Fibroblast of villous mesenchyme (primary cell): ENCODE measurements at places on chromosomes 1 and 21. TPM values are rescaled to one million over a fixed set of nuclear protein-coding genes. Genes with fewer than 3 reads are reported as not detected.
A peak's percentile ranks its signal among the peaks of the same experiment; 100 is the strongest.

DNA sequence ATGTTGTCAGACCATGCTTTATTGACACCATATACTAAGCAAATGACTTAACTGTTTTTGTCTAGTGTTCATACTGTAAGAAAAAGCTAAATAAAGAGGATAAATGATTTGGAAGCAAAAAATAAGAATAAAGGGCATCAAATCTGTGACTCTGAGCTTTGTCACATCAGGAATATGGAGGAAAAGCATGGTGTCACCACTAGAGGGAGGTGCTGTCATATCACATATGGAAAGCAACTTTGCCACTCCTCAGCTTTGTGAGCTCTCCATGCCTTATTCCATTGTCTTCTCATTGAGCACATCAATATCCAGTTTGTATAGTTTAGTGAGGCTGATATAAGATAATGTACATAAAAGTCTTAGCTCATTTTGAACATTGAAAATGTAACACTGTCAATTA is 20.8 kb upstream of the GBP1 start:
- DNase-seq = no peak

DNA sequence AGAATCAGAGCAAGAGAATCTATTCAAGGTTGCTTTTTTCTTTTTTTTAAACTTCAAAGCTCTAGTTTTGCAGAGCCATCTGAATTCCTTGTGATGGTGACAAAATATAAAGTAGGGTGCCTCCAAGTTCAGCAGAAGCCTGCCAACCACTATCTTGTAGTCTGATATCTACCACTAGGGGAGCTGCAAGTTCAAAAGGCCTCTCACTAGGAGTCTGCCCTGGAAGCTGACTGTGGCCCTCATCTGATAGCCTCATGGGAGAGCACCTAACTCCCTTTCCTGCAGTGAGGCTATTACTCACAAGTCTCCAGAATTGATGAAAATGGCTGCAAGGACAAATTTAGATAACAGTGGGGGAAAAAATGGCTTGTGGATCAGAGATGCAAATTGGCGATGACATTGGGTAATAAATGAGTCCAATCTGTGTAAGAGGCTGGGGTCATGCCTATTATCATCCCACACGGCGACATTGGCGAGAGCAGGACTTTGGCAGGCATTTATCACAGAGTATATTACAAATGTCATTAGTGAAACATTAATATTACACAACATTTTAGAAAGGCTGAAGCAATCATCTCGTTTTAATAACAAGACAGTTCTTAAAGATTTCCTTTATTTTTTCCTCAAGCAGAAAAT is 10.7 kb upstream of the ZP4 start:
- no peak for DNase-seq

- DNase-seq = no peak
Observed at GRCh38 chr1:186152227-186152619, 222.8 kb downstream of the TPR start.

Gene ASB17
- total RNA-seq = not detected in 2 replicates

Gene CD1E
- not detected in 2 replicates for total RNA-seq

- peak; percentile 88 for DNase-seq
Observed at GRCh38 chr1:243842978-243843511, 7.0 kb downstream of the AKT3 start.

GRCh38 chr1:65022216-65022615 is 55.9 kb upstream of the JAK1 start:
- no peak for DNase-seq

DNA sequence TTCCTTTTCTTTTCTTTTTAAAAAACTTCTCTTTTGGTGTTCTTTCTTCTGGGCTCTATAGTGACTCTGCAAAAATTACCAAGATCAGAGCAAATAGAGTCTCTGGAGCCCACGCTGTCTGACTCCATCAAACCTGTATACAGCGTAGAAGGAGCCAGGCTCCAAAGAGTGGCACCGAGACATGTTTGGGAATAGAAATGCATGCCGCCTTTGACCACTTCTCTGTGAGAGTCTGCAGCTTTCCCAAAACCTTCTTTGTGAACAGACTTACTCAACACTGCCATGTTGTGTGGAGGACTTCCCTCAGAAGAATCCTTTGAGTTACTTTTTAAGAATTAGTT is 55.3 kb downstream of the GORAB start:
- DNase-seq = no peak

- DNase-seq = peak; percentile 26
Observed at GRCh38 chr1:42765269-42765668, 1.6 kb downstream of the P3H1 start.

Gene NR5A2
- total RNA-seq = under 0.01 TPM in 1 of 2 replicates, not detected in the other

DNA sequence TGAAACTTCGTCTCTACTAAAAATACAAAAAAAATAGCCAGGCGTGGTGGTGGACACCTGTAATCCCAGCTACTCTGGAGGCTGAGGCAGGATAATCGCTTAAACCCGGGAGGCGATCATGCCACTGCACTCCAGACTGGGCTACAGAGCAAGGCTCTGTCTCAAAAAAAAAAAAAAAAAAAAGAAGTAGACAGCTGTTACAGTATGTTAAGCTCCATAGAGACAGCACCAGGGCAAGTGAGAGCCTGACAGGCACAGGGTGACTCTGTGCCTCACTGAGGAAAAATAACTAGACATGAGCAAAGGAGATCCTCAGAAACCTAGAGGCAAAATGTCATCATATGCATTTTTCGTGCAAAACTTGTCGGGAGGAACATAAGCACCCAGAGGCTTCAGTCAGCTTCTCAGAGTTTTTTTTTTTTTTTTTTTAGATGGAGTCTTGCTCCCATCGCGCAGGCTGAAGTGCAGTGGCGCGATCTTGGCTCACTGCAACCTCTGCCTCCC is 9.0 kb upstream of the PRDX1 start:
- no peak for DNase-seq

- DNase-seq = no peak
Observed at GRCh38 chr1:11058595-11059154, 1.1 kb downstream of the SRM start.

- peak; percentile 12 for DNase-seq
Observed at GRCh38 chr1:216903382-216903740, 180.1 kb upstream of the ESRRG start.

DNA sequence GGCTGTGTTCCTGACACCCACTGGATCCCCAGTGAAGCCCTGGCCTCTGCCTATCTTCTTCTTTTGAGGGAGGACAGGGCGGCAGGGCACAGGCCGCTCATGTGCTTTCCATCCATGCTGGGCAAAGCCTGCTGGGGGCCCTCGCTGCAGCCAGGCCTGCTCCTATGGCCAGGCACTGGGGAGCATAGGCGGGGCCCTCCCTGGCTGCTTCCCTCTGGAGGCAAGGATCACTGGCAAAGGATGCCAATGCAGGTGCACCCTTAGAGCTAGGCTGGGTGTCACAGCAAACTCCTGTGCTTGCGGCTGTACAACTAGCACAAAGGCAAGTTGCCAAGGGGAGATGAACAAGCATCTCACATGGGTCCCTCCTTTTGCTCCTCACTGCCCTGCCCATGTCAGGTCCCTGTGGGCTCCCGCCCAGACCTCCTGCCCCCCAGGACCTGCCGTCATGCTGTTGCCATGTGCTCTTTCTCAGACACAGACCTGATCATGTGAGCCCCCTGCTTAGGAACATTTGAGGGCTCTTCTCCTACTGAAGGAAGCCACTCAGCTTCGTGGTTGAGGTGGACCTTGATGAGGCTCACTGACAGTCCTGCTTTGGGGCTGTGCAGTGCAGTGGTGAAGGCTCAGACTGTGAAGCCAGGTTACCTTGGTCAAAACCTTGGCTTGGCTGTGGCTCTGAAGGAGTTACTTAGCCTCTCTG is 393.6 kb downstream of the PTPRU start:
- DNase-seq = no peak

DNA sequence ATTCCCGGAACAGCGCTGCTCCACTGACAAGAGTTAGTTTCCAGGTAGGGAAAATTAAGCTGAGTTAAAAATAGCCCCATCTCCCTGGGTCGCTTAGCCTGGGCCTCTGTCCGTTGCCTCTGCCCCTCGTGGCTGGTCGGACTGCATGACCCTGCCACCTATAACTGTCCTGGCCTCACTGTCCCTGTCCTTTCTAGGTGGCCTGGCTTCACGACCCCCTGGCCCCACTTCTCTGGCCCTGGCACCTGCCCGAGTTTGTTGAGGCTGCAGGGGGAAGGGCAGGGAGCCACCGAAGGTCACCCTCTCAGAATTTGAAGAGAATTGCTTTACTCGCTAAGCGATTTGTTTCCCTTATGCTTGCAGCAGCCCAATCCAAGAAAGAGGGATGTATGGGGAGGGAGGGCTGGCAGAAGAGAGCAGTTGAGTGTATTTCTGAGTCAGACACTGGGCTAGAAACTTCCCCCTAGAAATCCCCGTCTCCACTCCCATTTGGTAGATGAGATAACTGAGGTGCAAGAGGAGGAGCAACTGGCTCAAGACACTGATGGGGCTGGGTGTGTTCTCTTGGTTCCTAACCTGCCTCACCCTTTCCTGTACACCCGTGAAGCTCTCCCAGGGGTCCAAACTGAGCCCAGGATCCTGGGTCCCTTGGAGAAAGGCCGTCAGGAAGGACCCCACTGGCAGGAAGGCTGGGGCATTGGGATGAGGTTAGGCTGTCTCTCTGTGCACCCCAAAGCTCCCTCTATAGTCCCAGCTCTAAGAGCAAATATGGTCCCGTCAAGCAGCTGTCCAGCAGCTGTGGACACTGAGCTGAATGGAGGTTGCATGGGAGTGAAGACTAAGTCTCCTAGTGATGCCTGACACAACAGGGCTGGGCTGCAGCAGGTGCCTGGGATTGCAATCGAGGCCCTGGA is 2.9 kb upstream of the EDN2 start:
- no peak for DNase-seq

Gene S100A7A
- total RNA-seq = not detected in 2 replicates

DNA sequence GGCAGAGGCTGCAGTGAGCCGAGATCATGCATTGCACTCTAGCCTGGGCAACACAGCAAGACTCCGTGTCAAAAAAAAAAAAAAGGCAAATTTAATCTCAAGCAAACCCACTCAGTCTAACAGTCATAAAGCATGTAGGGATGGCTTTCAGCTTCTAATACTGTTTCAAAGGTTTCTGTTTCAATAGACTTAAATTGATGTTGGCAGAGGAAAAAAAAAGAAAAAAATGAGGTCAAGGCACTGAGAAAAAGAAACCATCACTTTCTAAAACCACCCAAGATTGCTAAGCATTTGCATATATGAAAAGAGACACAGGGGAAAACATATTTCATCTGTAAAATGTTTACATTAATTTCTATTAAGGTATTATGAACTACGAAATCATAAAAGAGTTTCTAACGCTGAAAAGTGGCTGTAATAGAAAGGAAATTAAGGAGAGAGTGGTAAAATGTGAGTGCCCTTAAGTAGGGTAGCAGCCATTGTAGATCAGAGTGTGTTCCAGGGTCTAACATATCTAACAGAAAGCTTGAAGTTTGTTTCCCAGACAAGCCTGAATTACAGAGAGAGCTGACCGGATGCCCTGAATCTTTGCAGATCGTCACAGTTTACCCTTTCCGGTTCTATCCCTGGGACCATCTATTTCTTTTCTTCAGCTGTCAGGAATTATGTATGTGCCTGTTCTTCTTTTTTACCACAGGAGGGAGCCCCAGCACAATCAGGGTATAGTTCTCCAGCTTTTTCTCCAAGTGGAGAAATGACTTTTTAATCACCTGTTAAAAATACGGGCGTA is 70.0 kb downstream of the PLD5 start:
- peak; percentile 36 for DNase-seq

GRCh38 chr1:73800376-73800775 is 397.6 kb downstream of the LRRIQ3 start:
- peak; percentile 17 for DNase-seq

Gene ELF3
- total RNA-seq = 0.32 and 3.9 TPM in 2 replicates

GRCh38 chr1:189323091-189323490 is 1154.6 kb downstream of the BRINP3 start:
- no peak for DNase-seq

Gene DENND2D
- 2.3 and 4.3 TPM in 2 replicates for total RNA-seq

GRCh38 chr1:19073311-19074186 is 117.1 kb upstream of the IFFO2 start:
- no peak for DNase-seq

DNA sequence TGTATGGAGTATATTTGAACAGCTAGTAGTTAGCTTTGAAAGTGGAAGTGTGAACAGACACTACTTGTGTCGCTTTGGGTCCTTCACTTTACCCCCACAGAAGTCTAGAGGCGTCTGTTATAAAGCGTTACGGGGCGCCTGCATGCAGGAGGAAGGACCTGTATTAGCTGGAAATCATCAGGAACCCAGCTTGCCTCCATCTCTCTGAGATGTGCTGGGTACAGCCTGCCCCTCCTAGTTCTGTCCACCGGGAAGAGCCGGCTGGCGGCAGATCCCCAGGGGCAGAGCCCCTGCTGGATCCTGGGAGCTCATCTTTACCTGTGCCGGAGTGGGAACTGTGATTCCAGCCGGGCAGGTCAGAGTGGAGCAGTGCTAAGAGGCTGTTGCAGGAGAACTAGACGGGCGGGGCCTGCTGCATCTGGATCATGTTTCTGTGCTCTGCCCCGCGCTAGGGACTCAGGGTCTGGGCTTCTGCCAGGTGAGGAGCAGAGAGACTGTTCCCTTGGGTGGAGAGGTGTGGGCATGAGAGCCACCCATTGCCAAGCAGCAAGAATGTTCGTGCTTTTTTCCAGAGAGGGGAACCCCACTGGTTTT is 22.3 kb upstream of the SPSB1 start:
- no peak for DNase-seq

GRCh38 chr1:232728507-232729263 is 76.5 kb upstream of the MAP10 start:
- peak; percentile 75 for DNase-seq

DNA sequence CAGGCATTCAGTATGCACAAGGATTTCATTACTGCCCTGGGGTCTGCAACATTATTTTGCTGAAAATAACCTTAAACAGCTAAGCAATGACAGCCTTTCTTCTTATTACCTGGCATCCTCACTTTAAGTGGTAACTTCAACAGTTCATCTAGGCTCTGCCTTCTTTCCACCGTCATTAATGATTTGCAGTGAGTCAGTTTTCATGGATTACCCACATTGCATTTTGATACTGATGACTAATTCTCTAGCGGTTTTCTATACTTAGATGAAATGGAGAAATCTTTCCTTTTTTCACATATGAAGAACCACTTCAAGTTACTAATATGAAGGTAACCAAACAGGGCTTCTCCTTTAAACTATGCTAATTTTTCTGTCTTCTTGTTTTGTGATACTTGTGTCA is 226.9 kb upstream of the TMPRSS15 start:
- DNase-seq = no peak
